ENCODE measurements at places on chromosomes 1 and 21.

- peak; percentile 65 for DNase-seq
Measured at GRCh38 chr1:106952776-106953175, 103.7 kb upstream of the PRMT6 start.

DNA sequence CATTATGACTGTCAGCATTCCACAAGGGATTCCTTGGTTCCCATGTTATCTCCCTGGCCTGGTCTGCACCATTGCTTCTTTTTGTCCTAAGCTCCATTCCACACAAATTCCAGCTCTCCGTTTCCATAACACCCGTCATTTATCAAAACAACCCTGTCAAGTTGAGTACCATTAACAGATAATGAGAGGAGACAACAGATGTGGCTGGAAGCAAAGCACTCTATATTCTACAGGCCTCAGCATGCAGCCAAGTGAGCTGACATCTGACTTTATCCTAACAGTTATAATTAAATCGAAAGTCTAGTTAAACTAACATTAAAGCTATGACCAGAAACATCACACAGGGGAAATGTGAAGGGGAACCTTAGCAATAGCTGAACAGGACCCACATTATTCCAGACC is 110.4 kb downstream of the RERE start:
- DNase-seq, result peak; percentile 21

- no peak for DNase-seq
Measured at GRCh38 chr1:51981555-51981954, 8.9 kb downstream of the RAB3B start.

- no peak for DNase-seq
Measured at GRCh38 chr1:86915737-86916235, 1.4 kb downstream of the HS2ST1 start.

DNA sequence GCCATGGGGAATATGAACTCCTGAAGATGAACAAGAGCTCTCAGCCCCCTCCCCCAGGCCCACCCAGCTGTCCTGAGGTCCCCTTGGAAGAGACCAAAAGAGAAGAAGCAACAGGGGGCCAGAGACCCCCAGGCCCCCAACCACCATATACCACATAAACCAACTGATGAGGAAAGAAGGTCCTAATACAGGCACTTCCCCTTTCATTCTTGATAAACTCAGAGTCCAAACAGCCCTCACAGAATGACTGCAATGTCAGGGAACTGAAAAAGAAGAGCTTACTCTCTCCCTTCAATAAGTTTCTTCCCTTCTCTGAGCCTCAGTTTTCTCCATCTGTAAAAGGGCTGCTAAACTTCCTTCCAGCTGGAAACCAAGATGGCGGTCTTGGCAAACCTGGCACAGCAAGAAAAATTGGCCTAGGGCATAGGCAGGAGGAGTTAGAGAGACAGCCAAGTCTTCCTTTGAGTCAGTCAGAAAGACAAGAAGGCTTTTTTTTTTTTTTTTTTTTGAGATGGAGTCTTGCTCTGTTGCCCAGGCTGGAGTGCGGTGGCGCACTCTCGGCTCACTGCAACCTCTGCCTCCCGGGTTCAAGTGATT is 90.5 kb downstream of the VWA5B1 start:
- no peak for DNase-seq

DNA sequence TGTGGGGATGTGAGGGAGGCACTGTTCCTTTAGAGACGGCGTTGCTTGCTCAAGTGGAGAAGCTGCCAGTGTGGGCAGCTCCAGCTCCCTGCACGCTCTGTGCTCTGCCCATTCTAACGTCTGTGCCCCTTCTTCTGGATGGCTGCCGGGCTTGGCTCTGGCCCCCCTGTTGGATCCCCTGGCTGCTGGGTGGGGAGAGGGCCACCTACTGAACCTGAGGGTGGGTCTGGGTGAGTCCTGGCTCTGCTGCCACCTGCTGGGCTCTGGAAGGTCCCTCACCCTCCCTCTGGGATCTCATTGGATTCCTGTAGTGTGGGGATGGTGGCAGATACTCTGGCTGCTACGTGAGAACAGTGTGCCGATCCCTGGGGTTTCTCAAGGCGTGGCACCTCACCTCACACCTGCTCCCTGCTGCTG is 5.0 kb downstream of the PFKL start:
- DNase-seq, result peak; percentile 53

GRCh38 chr1:67739361-67739760 is 54.4 kb downstream of the GADD45A start:
- no peak for DNase-seq

DNA sequence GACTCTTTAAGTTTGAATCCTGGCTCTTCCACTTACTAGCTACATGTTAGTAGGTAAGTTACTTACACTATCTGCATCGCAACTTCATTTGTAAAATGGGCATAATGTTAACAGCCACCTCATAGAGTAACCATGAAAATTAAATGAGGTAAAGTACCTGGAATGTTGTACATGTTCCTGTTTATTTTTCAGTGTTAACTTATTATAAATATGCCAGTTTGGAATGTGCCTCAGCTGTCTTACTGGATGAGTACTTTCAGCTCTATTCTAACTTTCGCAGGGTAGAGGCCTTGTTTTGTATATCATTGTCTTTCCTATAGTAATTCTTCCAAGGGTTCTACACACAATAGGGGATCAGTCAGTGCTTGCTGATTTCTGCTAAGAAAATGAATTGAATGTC is 167.4 kb downstream of the DUSP10 start:
- peak; percentile 8 for DNase-seq

DNA sequence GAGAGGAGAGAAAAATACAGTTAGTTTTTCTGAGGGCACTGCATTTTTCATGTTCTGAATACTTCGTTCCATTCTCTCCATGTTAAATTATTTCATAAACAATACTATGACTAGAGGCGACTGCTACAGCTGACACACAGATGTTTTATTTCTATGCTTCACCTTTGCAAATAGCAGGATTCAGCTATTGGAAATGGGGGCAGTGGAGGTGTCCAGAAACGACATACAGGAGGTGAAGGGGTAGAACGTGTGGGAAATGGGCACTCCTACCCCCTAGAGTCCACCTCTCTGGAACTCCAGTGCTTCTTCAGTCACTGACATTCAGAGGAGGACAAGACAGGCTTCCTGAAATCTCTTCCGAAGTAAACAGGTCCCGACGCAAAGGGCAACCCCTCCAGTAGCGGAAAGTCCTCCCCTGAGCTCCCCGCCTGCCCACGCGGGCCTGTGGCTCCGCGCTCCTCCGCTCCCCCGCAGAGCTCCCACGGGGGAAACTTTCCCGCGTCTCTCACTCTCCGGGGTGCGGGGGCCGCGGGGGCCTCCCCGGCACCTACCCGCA is 480 bp downstream of the DPYD start:
- DNase-seq, result peak; percentile 37

DNA sequence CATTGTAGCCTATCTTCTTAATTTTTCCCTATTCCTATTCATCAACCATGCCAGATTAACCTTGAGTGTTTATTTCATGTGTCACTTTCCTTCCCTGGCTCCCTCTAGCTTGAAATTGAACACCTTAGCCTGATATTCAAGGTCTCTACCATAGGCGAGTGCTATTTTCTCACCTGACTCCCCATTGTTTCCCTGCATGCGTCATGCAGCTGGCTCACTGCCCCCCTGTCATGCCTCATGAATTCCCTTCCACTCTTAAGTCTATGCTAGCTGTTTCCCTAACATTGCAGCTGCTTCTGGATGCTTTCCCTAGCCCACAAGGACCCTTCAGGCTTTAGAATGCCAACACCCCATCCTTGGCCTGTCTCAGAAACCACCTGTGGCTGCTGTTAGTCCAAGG is 56.7 kb upstream of the CD1D start:
- peak; percentile 95 for DNase-seq

DNA sequence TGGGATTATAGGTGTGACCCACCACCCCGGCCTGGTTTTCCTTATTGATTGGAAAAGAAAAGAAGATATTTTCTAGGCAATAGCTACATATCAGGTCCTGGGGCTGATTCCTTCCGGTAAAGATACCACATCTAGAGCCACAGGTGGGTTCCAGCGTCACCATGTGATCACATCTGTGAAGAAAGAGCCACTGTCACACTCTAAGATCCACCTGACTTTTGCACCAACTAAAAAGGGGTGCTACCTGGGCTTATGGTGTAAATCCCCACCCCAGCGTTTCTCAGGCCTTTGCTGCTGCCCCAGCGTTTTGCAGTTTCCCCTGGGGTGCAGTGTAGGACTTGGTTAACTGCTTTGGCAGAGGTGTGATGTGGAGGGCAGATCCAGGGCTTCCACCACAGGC is 22.3 kb upstream of the PDE9A start:
- DNase-seq, result no peak

GRCh38 chr1:151953409-151954094 is 40.1 kb downstream of the S100A10 start:
- DNase-seq, result no peak

DNA sequence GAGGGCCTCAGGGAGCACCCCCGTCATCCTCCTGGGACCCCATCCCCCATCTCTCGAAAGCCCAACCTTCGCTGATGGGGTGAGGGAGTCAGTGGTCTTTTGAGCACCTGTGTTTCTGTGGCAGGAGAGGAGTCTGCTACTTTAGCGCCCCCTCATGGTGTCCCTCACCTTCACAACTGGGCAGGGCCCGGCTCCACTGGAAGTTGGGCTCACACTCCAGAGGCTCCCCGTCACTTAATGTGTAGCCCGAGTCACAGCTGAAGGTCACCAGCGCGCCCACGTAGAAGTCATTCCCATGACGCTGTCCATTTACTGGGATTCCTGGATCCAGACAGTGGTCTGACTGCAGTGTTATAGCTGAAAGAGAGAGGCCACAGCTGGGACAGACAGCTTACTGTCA is 139.5 kb upstream of the HMGB4 start:
- no peak for DNase-seq

DNA sequence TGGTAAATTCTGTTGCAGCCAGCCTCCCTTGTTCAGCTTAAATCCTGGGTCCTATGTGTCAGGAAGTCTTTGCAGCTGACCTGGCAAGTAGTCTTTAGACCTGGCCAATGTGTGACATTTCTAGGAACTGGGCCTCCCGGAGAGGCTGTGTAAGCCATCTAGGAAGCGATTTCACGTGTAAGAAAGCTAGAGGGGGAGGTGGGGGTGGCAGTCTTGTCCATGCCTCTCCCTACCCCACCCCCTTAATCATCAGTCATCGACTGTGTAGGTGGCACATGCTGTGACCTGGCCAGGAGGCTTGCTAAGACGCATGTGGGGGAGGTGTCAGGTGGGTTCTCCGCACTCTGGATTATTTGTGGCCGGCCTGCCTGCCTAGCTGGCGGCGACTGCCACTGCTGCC is 8.4 kb downstream of the C1orf226 start:
- DNase-seq, result no peak

GRCh38 chr21:38544661-38545060 is 46.4 kb upstream of the ERG start:
- DNase-seq, result peak; percentile 76

GRCh38 chr1:25561421-25562100 is 18.2 kb downstream of the LDLRAP1 start:
- no peak for DNase-seq

- DNase-seq, result no peak
Measured at GRCh38 chr21:26736449-26736848, 108.8 kb downstream of the ADAMTS1 start.

DNA sequence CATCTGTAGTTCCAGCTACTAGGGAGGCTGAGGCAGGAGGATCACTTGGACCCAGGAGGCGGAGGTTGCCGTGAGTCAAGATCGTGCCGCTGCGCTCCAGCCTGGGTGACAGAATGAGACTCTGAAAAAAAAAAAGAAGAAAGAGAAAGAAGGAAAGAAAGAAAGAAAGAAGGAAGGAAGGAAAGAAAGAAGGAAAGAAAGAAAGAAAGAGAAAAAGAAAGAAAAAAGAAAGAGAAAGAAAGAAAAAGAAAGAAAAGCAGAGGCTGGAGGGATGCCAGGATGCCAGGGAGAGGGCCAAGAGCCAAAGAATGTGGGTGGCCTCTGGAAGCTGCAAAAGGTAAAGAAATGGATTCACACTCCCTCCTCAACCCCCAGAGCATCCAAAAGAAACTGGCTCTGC is 8.2 kb upstream of the KCNE2 start:
- no peak for DNase-seq

DNA sequence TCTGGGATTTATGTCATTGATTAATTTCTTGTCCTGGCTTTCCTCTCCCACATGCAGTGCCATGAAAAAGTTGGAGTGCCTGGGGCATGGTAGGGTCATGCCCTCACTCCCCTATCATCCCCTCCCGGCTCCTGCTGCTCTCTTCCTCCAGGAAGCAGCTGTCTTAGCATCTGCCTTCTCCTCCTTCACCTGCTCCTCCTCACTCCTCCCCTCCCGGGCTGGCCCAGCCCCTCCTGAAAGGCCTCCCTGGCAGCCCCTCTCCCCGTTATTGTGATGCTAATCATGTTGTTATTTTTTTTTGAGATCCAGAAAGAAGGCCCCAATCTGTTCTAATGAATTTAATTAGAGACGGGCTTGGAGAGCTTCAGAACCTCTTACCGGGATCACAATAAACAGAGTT is 36.3 kb upstream of the NFASC start:
- DNase-seq, result no peak

DNA sequence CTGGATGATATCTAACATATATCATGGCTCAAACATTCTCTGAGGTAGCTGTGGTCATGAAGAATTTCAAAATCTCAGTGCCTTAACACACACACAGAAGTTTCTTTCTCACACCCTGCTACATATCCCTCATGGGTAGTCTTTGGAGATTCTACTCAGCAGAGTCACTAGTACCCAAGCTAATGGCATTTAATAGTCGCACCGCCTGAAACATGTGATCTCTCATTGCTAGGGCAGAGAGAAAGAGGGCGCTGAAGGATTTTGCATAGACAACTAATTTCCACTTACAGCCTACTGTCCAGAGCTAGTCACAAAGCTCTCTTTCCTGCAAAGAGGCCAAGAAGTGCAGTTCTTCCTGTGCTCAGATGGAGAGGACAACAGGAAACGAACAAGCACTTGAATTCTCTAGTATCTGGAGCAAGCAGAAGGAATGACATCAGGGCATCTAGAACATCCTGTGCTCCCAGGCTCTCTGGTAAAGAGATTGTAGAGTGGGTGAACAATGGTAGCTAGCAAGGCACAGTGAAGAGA is 183.4 kb upstream of the PTBP2 start:
- DNase-seq, result no peak

- DNase-seq, result peak; percentile 47
Measured at GRCh38 chr1:99992760-99993467, 23.1 kb downstream of the SLC35A3 start.

GRCh38 chr1:195715652-195716051 is 892.6 kb downstream of the KCNT2 start:
- no peak for DNase-seq

GRCh38 chr1:229579059-229579673 is 20.7 kb upstream of the ABCB10 start:
- DNase-seq, result peak; percentile 40

GRCh38 chr1:178282949-178283367 is 189.1 kb downstream of the RASAL2 start:
- DNase-seq, result peak; percentile 75
